Smooth muscle cell of the coronary artery (primary cell): ENCODE measurements at places on chromosomes 12 and 14. TPM values are rescaled to one million over a fixed set of nuclear protein-coding genes. Genes with fewer than 3 reads are reported as not detected.

CLEC4E gene
- total RNA-seq, result not detected in 2 replicates

KRT74 gene
- total RNA-seq, result not detected in 2 replicates

SMCO2 gene
- 0.08 TPM in 1 of 2 replicates, not detected in the other for total RNA-seq

KSR2 gene
- not detected in 2 replicates for total RNA-seq

RIN3 gene
- total RNA-seq, result 2.3 and 2.6 TPM in 2 replicates

TTC9 gene
- 0.23 TPM in 2 replicates for total RNA-seq

GLS2 gene
- 0.38 TPM in 1 of 2 replicates, not detected in the other for total RNA-seq

GPR84 gene
- total RNA-seq, result not detected in 2 replicates

KERA gene
- total RNA-seq, result not detected in 2 replicates

VDR gene
- 4.2 and 15.8 TPM in 2 replicates for total RNA-seq

DTD2 gene
- total RNA-seq, result 20.7 and 45.7 TPM in 2 replicates

RERG gene
- total RNA-seq, result 0.08 TPM in 1 of 2 replicates, not detected in the other

HAL gene
- total RNA-seq, result under 0.01 and 0.47 TPM in 2 replicates

ANO4 gene
- 0.08 and 0.12 TPM in 2 replicates for total RNA-seq

DLK1 gene
- total RNA-seq, result 0.23 TPM in 1 of 2 replicates, not detected in the other

OAS3 gene
- 2.3 and 2.6 TPM in 2 replicates for total RNA-seq

KLHL33 gene
- 0.23 TPM in 1 of 2 replicates, not detected in the other for total RNA-seq

PPP1R1A gene
- not detected in 2 replicates for total RNA-seq

GPHN gene
- total RNA-seq, result 7.4 and 10.8 TPM in 2 replicates

MVK gene
- total RNA-seq, result 4.9 and 16.6 TPM in 2 replicates

LRRC43 gene
- 0.60 and 1.2 TPM in 2 replicates for total RNA-seq

LALBA gene
- total RNA-seq, result not detected in 2 replicates

KRT82 gene
- total RNA-seq, result not detected in 2 replicates

ZC2HC1C gene
- total RNA-seq, result 0.23 and 0.53 TPM in 2 replicates

AKAP3 gene
- 0.38 and 1.1 TPM in 2 replicates for total RNA-seq

IRAK3 gene
- total RNA-seq, result 2.4 and 8.7 TPM in 2 replicates

KRT6C gene
- total RNA-seq, result not detected in 2 replicates

SLC2A13 gene
- total RNA-seq, result 8.3 and 17.7 TPM in 2 replicates

SERPINA4 gene
- not detected in 2 replicates for total RNA-seq

TMBIM4 gene
- total RNA-seq, result 30.3 and 47.7 TPM in 2 replicates

EIF2B1 gene
- total RNA-seq, result 33.6 and 34.5 TPM in 2 replicates
